ENCODE measurements at places on chromosomes 16 and 17.

DNA sequence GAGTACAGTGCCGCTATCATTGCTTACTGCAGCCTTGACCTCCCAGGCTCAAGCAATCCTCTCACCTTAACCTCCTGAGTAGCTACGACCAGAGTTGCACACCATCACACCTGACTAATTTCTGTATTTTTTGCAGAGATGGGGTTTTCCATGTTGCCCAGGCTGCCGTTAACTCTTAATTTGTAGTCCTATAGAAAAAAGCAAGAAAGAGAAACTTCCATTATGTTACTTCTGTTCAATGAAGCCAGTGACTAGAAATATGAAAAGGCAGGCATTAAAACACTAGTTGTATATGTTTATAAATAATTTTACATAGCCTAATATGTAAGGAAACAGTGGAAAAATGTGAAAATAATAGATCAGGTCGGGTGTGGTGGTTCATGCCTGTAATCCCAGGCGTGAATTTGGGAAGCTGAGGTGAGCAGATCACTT lies 9.7 kb downstream of the RAD51C start:
- no peak for DNase-seq

- no peak for DNase-seq
These were observed 6.2 kb downstream of the ADCY9 start for GRCh38 chr16:4110065-4110464.

DNA sequence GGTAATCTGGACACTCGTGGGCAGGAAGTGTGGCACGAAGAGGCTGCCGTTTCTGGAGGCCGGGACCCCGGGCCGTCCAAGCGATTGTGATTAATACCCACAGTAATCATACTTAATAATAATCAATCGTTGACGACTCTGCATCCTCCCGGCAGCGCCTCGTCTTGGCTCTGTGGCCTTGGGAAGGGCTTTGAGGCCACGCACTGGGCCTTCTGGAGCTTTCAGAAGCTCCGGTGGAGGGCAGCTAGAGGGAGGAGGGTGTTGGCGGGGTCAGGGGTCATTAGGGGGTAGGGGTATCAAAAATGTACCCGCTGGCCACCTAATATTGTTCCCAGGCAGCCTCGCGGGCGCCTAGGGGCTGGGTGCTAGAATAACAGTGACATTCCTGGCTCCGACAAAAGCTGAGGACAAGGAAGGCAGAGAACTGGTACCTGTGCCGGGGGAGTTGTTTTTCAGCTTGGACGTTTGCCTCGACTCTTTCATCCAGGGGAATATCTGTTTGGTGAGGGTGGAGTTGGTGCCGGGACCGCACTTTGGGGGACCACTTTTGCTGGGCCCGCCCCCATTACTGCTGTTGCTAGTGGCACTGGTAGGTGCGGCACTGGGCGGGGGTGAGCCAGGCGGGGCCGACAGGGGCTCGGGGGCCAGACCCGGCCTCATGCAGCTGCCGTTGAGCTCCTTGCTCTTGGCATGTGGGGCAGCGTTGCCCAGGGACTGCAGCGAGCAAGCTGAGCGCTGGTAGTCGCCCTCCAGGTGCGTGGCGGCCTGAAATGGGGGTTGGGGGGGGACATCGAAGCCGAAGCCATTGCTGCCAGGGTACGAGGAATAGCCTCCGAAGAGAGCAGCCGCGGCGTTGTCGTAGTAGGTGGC lies 6.9 kb upstream of the HOXB2 start:
- DNase-seq = no peak

GRCh38 chr16:50598256-50598894 lies 50.2 kb downstream of the NKD1 start:
- no peak for DNase-seq

GRCh38 chr17:81470270-81470943 lies 42.2 kb downstream of the ACTG1 start:
- no peak for DNase-seq

GRCh38 chr17:32240750-32241149 lies 24.9 kb upstream of the RHBDL3 start:
- DNase-seq = peak; percentile 59

- DNase-seq = no peak
These were observed 32.6 kb upstream of the ZFP90 start for GRCh38 chr16:68506331-68507053.

DNA sequence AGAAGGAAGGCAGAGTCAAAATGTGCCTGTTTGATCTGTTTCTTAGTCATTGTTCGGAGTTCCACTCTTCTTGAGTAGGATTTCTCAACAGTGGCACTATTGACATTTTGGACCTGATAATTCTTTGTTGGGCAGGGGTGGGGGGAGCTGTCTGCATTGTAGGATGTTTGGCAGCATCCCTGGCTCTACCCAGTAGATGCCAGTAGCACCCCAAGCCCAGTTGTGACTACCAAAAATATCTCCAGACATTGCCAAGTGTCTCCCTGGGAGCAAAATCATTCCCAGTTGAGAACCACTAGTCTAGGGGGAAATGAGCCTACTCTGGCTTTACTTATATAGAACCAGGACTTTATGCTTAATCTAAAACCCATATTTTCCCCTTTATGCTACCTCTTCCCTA lies 1.1 kb upstream of the GFOD2 start:
- no peak for DNase-seq

DNA sequence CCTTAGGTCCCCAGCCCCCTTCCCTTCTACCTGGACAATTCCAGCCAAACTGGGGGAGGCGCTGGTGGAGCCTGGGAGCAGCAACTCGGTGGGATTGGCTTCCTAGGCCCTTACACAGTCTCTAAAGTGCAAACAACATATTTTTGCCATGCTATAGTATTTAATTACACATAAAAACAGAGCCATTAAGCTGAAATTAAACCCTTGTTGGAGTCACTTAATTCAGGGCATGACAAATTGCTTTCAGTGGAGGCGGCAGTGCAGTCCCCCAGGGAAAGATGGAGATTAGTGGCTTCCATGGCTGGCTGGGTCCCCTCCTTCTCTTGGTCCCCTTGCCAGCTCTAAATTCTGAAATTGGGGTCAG lies 17.3 kb downstream of the IGFBP4 start:
- DNase-seq = no peak

- DNase-seq = peak; percentile 20
These were observed 21.4 kb upstream of the NKD1 start for GRCh38 chr16:50526796-50527195.

GRCh38 chr17:79010304-79010646 lies 711 bp upstream of the CANT1 start:
- DNase-seq = no peak

DNA sequence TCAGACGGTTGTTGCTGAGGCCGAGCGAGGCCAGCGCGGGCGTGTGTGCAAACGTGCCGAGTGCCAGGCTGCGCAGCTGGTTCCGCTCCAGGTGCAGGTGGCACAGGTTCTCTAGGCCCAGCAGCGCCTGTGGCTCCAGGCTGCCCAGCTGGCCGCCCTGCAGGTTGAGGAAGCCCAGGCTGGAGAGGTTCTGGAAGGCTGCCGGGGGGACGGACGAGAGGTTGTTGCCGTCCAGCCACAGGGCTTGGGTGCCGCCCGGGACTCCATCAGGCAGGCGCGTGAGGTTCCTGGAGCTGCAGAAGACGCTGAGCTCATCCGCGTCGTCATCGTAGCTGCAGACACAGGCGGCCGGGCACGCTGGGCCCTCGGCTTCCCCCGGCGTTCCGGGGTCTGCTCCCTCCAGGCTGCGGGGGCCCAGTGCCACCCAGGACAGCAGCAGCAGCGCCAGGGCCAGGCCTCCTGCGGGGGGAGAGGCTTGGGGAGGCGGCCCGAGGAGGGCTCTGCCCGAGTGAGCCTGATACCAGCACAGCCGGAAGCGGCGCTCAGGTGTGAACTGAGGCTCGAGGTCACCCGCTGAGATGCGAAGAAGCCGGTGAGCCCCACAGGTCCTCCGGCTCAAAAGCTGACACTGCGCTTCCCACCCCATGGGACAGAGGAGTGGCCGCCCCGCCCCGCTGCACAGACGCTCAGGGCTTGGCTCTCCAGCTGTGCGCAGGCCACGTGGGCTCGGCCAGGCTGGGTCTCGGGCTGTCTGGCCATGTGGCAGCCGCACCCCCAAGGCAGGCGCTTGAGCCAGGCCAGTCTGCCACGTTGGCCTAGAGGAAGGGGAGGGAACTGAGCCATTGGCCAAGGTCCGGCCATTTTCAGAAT lies 1.3 kb downstream of the IGFALS start:
- no peak for DNase-seq

DNA sequence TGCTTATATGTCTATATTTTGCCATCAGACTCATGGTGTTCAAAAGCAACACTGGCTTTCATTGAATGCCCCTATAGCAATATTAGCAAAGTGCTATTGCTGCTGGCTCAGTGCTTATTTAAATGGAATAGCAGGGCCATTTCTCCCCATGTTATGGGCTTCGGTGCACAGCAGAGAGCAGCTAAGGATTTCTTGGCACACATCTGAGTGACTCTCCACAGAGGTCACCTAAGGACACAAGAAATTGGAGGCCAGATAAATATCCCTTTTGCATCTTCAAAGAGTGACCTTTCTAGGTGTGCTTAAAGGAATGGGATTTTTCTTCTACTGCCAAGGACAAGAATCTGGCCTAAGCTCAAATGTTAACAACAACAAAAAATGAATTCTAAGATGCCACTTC lies 751.8 kb downstream of the CDH11 start:
- DNase-seq = no peak

GRCh38 chr16:6771956-6772355 lies 560.7 kb upstream of the RBFOX1 start:
- no peak for DNase-seq

DNA sequence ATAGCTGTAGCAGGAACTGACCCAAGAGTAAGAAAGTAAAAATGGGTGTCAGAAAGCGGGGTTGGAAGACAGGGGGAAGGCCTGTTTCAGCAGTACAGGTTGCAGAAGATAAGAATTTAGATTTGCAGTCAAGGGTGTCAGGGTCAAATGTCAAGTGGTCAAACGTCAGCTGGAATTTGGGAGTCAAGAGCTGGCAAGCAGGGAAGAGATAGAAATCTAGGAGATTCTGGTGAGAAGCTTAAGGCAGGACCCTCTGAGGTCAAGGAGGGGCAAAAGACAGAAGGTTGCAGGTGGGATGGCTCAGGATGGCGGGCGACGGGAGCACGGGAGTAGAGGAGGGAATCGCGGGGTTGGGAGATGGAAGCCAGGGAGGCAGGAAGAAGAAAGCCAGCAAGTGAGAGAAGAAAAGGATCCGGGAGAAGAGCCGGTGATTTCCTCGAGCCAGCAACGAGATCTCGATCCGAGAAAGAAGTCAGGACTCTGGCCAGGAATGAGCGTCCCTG lies 335 bp downstream of the SLC25A35 start:
- no peak for DNase-seq

- DNase-seq = peak; percentile 82
These were observed 945 bp upstream of the UQCRC2 start for GRCh38 chr16:21952040-21952792.

GRCh38 chr17:37662353-37662752 lies 19.1 kb upstream of the DDX52 start:
- no peak for DNase-seq

GRCh38 chr17:81519284-81520020 lies 6.9 kb upstream of the ACTG1 start:
- DNase-seq = no peak

- DNase-seq = peak; percentile 72
These were observed 822 bp downstream of the IGF2BP1 start for GRCh38 chr17:48997827-48998586.
